Forelimb muscle (tissue), 1 donor: ENCODE measurements at places on chromosomes 2 and 18. TPM values are rescaled to one million over a fixed set of nuclear protein-coding genes. Genes with fewer than 3 reads are reported as not detected.

Gene EMILIN2
- 22.4 TPM for polyA plus RNA-seq

Gene ACVR1C
- 0.14 TPM for polyA plus RNA-seq

Gene SPC25
- 7.5 TPM for polyA plus RNA-seq

DNA sequence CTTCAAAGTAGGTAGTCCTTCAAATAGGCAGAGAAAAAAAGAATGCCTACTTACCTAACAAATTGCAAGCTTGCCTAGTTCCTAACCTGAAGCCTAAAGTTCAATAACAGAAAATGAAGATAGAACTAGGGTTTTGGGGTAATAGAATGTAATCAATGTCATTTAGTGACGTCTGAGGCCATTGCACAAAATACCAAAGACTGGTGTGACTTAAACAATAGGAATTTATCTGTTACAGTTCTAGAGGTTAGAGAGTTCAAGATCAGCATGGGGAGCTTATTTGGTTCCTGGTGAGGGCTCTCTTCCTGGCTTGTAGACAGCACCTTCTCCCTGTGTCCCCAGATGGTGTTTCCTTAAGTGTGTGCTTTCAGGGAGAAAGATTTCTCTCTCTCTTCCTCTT, 4.7 kb upstream of the NPC1 start:
- DNase-seq = no peak

DNA sequence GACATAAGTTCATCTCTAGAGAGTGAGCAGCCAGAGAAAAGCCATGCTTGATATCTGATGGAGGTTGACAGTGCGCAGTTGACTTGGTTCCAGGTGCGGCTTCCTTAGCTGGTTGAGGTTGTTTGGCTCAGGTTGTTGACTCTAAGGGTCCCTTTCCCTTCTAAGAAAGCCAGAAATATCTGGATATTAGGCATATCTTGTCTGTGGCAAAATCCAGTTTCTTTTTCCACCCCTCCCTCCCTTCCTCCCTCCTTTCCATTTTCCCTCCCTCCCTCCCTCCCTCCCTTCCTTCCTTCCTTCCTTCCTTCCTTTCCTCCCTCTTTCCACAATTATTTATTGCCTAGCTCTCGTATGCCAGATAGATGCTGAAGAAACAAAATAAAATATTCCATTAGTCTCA, 82.6 kb upstream of the TNP1 start:
- no peak for DNase-seq

DNA sequence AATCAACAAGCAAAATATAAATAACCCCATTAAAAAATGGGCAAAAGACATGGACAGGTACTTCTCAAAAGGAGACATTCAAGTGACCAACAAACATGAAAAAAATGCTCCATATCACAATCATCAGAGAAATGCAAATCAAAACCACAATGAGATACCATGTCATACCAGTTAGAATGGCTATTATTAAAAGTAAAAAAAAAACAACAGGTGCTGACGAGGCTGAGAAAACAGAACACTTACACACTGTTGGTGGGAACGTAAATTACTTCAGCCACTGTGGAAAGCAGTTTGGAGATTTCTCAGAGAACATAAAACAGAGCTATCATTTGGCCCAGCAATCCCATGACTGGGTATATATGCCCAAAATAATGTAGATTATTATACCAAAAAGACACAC, 69.1 kb downstream of the CWC22 start:
- no peak for DNase-seq

- no peak for DNase-seq
These were observed 227.0 kb upstream of the SMAD7 start for GRCh38 chr18:49177812-49178211.

DNA sequence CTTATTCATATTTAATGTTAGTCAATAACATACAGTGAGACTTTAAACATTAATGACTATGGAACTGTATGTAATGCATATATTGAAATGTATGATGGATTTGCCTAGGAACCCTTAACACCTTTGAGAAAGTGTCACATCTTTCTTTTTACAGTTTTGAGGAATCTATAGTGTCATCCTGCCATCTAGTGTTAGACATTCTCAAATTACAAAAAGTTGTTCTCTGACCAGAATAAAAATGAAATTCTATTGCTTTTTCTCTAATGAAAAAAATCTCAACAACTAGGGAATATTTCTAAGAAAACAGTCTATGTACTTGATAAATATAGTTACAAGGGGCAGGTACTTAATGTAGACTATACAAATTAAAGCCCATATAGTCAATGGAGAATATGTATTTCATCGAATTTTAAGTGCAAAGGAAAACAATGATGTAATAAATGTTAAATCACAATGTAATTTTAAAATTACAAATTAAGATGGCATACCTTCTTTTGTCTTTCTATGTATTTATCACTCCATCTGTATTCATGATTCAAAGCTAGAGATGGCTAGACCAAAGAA, 5.1 kb upstream of the CALCRL start:
- no peak for DNase-seq

GRCh38 chr2:235458839-235459273, 35.0 kb upstream of the AGAP1 start:
- no peak for DNase-seq

- DNase-seq = no peak
These were observed 77.1 kb downstream of the CYRIA start for GRCh38 chr2:16588565-16588964.

DNA sequence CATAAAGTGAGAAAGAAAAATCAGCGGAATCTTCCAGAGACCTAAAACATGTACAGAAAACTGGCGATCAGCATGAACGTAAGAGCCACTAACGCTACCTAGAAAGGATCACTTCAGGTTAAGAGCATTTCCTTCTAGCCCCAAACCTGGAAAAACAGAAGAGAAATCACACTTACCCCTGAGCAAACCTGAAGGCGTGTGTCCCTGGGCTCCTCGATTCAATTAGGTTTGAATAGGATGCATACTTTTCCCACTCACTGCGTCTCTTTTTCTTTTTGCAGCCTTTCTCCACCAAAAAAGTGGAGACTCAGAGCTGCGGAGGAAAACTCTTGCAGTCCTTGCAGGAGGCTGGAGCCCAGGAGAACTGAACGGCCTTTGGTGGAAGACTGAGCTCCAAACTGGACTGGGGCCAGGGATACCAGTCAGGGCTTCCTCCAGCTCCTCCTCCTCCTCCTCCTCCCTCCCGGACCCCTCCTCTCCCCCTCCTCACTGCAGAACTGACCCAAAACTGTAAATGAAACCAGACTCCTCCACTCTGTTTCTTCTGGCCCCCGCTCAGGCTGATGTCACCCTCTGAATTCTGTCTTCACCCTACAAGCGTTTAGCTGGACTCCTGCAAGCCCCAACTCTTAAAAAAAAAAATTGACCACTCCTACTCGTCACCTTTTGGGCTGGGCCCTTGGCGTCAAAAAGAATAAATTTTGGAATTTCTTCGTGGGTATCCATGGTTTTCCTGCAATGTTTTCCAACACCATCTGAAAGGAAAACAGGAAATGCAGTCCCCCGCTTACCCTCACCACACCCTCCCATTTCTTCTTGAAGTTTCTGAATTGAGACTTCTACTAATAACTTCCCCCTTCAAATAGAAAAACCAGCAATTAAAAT, at the start of gene COL6A3:
Gene COL6A3 (minus strand): TSS at position 388 of the 885 bp plus-strand sequence. CDS start 17,347 bp downstream, outside the sequence.
- DNase-seq = peak; percentile 76
